ENCODE measurements at places on chromosomes 5 and 9.

DNA sequence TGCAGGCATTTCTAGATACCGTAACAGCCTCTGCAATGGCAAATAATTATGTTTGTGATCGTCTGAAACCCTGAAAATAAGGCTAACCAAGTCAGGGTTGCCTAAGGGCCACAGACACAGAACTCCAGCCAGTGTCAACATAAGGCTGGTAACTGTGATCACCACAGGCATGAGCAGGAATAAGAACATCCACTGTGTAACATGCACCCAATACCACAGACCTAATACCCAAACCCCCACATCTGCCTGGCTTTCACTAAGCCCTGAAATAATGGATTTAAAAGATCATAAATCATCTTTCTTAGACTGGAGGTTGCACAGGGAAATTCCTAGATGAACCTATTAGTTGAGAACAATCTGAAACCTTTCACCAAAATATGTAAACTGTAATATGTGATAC lies 394.5 kb downstream of the NFIB start:
- no peak for DNase-seq

GRCh38 chr5:10328323-10328722 lies 20.6 kb upstream of the CMBL start:
- DNase-seq = no peak

GRCh38 chr5:3862906-3863305 lies 267.3 kb downstream of the IRX1 start:
- no peak for DNase-seq

GRCh38 chr5:132777209-132778069 lies at the start of gene SEPTIN8:
SEPTIN8 (minus strand) TSS chr5:132777239; CDS start chr5:132777137, 102 bp downstream.
- DNase-seq = no peak

DNA sequence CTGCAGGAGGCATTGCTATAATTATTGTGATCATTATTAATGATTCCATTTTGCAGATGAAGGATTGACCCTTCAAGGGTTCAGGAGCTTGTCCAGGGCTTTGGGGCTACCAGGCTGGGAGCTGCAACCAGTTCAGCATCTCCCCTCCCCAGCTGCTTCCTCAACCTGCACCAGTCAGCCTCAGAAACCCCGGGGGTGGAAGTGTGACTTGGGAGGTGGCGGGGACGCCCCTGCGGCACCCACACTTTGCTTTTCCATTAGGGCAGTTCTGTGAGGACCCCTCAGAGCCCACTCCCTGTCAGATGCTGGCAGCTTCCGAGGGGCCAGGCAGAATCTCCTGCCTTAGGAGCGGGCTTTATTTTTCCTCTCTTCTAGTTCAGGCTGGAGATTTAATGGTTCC lies 85.6 kb downstream of the OLFM1 start:
- DNase-seq = no peak

DNA sequence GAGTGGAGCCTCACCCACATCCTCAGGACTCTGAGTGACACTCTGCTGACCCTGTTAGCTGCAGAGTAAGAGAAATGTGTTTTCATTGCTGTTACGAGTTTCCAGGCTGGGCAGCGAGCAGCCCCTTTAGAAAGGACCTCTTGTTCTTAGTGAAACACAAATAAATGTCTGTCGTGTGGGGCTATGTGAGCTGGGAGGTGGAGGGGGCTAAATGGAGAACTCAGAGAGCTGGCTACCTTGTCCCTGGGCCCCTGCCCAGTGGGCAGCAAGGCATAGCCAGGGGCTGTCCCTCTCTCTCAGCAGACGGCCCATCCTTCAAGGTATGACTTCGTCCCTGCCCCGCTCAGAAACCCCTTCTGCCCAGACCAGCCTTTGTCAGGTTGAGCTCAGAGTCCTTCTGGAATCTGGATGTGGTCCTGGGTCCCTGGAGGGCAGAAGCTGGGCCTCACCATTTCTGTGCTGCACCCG lies 10.2 kb downstream of the DCANP1 start:
- DNase-seq = no peak

DNA sequence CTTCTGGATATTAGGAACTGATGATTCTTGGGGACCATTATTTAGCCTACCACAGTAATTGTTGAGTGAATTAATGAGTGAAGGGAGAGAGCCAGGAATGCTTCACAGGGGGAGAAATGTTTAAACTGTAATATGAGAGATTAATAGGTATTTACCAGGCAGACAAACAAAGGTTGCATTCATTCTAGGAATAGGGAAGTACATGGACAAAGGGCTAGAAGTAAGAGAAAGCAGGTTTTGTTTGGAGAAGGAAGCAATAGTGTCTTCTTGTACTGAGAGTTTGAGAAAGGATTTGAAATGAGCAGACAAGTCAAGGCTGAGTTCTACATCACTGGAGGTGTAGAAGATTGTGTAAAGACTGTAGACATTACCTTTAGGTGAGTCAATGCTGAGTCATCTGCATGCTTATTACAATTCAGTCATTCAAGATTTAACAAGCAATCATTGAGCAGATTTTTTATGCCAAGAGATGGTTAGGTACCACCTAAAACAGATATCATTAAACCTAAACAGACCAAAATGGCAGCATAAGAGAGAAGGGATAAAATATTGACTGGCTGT lies 8.0 kb downstream of the TAF1L start:
- DNase-seq = no peak

DNA sequence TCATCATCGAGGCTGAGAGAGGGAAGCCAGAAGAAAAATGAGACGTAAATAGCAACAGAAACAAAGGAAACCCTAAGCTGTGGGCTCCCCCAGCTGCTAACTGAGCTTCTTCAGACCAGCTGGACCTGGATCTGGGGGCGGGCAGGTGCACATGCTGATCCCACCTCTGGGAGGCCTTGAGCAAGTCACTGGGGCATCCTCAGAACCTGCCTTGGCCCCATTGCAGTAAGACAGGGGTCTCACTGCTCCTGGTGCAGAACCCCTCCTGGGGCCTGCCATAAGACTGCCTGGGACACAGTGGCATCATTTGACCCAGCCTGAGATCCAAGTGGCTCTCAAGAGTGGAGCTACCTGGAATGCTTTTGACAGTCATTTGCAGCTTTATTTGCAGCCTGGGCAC lies 77.4 kb downstream of the PHF2 start:
- no peak for DNase-seq

DNA sequence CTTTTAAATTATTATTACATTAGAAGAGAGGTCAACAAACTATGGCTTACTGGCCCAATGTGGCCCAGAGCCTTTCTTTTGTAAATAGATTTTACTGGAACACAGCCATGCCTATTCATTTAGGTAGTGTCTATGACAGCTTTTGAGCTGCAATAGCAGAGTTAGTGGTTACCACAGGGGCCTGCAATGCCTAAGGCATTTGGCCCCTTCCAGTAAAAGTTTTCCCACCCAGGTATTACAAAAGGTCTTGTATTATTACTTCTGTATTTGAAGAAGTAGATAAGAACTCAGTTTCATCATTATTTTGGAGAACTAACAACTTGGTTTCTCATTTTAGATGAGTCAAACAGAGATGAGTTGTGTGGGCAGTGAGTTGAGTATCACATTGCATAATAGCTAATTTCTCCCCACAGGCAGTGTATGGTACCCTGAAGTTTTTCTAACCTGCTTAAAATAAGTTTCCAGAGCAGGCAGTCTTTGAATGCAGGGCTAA lies 9.5 kb downstream of the MTRR start:
- no peak for DNase-seq

DNA sequence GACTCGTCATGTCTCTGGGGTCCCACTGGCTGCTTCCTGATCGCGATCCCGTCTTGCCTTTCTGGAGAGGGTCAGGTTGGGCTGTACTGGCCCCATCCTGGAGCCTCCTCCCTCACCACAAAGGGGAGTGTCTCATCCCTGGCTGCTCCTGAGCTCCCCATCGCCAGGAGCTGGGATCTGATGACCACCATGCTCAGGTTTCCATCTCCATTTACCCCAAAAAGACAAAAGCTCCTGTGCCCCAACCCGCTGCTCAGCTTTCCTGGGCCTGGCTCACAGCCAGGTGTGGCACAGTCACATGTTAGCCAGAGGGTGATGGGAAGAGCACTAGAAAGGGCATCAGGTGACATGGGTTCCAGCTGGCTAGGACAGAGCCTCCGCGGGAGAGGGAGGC lies 47.3 kb upstream of the CDKN2AIPNL start:
- DNase-seq = no peak

GRCh38 chr5:134420343-134420742 lies 8.7 kb upstream of the CDKN2AIPNL start:
- DNase-seq = no peak

DNA sequence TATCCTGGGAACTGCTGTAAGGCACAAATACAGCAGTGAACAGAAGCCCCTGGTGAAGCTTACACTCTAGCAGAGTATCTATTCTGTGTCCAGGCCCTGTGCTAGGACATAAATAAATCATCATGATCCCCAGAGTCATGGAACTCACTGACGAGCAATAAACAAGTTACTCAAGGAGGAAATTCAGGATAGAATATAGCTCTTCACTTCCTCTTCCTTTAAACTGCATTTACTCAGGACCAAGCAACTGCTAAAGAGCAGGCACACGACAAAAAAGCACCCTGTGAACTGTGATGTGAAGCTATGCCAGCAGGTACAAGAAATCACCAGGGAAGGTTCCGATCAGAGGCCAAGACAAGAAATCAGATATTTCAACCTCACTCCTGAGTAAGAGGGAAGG lies 47.8 kb upstream of the NR5A1 start:
- no peak for DNase-seq

- no peak for DNase-seq
These were observed 56.6 kb downstream of the KCNN2 start for GRCh38 chr5:114418176-114419066.

DNA sequence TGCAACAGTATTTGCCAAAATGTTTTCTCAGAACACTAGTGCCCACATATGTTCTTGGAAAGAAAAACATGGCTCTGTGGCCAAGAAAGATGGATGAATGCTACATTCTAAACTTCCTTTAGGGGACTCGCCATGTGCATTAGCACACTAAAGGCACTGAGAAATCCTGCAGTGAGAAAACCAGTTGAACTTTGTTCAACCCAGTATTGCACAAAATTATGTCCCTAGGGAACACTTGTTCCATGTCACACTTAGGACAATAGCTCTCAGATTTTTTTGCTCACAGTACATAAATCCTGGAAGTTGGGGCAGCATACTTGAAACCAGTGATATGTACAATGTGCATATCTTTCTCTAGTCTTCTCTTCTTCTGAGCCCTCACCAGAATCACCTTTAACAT lies 96.6 kb downstream of the ADRB2 start:
- no peak for DNase-seq

DNA sequence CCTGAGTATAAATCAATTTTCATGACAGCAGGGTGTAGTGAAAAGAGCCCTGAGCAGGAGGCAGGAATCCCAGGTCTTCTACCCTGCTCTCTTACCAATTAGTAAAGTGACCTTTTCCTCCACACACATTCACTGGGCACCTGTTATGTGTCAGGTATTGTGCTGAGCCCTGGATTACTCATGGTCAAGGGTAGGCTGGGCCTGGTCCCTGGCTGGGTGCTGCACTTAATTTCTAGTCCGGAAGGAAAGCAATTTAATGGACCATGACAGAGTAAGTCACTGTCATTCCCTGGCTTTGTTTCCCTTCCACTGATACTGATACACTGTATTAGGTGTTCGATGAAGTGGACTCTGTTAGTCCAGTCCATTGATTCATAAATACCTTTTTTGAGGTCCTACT lies 29.1 kb upstream of the BRINP1 start:
- DNase-seq = no peak

GRCh38 chr5:73735032-73735734 lies 109.2 kb downstream of the ARHGEF28 start:
- DNase-seq = no peak

DNA sequence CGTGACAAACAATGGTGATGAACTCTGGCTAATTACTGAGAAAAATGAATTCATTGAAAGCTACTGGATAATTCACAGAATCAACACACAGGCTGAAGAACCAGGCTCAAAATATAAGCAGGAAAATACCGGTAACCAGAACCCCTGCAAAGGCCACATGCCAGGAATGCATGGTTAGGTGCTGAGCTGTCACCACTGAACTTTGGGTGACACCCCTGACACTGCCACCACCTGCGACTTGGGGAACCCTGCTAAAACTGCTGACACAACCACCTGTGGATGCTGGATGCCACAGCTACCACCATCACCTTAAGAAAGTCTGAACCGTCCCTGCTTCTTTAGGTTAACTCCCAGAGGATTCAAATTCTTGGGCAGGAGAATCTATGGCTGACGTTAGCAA lies 72.0 kb upstream of the NR4A3 start:
- no peak for DNase-seq

DNA sequence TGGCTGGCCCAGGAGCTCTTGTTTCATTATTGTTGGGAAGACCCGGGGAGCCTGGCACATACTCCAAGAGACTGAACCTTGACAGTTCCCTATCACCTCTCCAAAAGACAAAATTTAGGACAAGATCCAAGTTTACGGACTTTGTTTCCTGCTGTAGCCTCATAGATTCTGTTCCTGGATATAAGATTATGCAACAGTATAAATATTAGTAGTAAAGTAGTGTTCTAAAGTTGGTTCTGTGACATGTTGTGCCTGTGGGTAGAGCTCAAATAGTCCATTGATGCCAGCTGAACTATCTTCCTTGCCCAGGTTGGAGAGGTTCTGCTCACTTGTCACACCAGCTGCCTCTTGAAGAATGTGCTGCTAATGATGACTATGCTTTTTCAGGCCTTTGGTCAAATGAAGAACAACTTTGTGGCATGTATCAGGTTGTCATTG lies 430.2 kb downstream of the DMAC1 start:
- no peak for DNase-seq
